ENCODE measurements at places on chromosomes 1 and 21.

- DNase-seq = no peak
These were observed 104.8 kb upstream of the CASZ1 start for GRCh38 chr1:10901091-10901890.

GRCh38 chr1:202616355-202616915 is 93.8 kb downstream of the SYT2 start:
- no peak for DNase-seq

DNA sequence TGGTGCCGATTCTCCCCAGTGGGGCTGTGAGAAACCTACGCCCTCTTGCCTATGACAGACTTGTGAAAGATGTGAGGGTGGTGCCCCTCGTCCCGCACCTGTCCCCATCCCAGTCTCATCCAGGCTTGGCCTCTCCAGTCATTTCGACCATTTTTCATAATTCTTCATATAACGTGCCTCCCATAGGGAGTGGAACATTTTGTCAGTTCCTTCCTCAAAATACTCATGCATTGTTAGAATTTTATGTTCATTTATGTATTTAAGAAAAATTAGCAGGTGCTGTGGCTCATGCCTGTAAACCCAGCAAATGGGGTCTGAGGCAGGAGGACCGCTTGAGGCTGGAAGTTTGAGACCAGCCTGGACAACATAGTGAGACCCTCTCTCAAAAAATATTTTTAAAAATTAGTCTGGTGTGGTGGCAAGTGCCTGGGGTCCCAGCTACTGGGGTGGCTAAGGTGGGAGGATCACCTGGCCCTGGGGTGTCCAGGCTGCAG is 19.7 kb upstream of the SMPDL3B start:
- DNase-seq = no peak

DNA sequence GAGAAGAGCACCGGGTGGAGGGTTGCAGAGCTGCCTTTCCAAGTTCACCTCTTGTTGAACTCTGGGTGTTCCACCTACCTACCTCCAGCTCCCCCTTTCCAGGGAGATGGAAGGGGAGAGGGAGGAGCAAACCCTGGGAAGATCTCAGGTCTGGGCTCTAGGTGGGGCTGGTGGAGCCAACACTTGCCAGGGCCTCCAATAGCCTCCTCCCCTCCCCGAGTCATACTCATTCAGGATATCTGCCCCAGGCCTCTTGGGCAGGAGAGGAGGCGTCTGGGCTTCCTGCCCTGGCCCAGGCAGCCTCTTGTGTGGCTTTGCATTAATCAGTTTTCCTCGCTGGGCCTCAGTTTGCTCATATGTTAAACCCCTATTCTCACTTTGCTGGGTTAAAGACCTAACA is 13.4 kb downstream of the RAP1GAP start:
- no peak for DNase-seq

DNA sequence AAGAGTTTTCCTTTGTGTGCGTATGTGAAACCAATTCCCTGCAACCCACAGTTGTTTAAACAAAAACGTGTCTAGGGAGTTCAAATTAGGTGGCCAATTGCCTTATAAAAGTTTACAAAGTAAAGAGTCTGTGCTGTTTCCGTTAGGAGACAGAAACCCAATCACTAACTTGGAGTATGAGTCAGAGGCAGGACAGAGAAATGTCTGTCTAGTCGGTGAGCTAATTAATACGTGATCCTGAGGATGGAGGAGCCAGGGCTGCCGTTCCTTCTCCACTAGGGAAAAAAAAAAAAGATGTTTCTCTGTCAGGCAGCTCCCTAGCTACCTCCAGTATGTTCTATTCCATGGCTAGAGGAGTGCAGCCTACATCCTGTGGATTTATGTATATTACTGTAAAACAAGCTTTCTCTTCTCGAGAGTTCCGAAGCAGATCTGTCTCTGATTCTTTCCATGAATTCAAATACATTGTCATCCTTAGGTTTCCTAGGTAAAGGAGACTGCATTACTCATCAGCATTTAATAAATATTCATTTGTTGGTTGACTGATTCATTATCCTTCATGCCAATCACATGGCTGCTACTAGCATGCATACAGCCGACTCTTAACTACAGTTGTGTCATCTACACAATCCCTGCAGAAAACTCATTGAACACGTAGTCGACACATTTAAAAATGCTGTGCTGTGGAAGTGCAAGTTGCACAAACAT is 430.6 kb downstream of the KIF26B start:
- DNase-seq = no peak
